ENCODE measurements at places on chromosomes 3 and 15.

GRCh38 chr3:156093964-156094363 is 26.4 kb upstream of the KCNAB1 start:
- DNase-seq = peak; percentile 57

DNA sequence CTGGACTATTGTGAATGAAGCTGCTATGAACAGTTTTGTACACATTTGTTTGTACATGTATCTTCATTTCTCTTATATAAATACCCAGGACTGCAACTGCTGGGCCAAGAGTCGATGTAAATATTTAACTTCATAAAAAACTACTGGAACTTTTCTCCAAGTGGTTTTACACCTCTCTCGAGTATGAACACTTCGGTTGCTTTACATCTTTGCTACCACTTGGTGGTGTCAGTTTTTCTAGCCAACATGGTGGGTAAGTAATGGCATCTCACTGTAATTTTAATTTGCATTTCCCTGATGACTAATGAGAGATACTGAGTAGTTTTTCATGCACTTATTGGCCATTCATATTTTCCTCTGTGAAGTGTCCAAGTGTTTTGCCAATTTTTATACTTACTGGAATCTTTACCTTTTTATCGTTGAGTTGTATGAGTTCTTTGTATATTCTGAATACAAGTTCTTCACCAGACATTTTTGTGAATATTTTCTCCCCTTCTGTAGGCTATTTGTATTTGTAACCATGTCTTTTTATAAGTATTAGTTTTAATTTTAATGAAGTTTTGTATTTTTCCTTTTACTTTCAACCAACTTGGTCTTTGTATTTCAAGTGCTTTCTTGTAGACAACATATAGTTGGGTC is 44.4 kb downstream of the PCOLCE2 start:
- no peak for DNase-seq

GRCh38 chr15:98387866-98388265 is 260.5 kb upstream of the IGF1R start:
- DNase-seq = no peak

- DNase-seq = no peak
Observed at GRCh38 chr3:15512166-15512565, 9.3 kb downstream of the COLQ start.

DNA sequence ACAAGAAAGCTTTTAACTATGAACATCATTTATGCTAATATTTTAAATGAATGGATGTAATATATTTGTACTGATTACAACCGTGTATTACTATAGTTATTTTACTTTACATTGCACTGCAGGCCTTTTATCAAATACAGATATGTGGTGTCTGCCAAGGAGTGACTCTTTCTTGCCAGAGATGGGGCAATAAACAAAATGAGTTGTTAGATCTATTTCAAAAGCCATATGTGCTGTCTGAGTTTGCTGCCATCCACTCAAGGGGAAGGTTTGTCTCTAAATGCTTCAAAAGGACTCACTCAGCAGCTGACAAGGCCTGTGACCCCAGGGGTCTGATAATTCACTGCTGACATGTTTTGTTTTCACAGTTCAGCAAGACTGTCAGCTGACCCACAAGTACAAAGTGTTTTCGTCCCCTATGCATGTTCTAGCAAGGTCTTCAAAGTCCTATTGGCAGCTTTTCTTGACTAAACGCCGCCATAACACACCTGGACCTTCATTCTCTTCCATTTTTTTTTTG is 41.3 kb upstream of the ZBED2 start:
- no peak for DNase-seq

GRCh38 chr15:23403550-23403949 is 43.5 kb downstream of the GOLGA6L2 start:
- no peak for DNase-seq

DNA sequence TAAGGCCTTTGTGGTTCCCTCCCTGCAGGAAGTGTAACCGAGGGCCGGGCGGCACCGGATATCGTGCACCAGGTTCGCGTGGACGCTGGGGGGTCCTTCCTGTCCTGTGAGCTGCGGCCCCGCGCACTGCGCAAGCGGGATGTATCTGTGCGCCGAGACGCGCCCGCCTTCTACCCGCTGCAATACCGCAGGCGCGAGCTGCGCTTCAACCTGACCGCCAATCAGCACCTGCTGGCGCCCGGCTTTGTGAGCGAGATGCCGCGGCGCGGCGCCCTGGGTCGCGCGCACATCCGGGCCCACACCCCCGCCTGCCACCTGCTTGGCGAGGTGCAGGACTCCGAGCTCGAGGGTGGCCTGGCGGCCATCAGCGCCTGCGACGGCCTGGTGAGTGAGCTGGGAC is 35.9 kb downstream of the SAXO2 start:
- no peak for DNase-seq

GRCh38 chr3:71076361-71077002 is 507.0 kb downstream of the FOXP1 start:
- DNase-seq = no peak
